ENCODE measurements at places on chromosomes 3 and 15.
A peak's percentile ranks its signal among the peaks of the same experiment; 100 is the strongest.

DNA sequence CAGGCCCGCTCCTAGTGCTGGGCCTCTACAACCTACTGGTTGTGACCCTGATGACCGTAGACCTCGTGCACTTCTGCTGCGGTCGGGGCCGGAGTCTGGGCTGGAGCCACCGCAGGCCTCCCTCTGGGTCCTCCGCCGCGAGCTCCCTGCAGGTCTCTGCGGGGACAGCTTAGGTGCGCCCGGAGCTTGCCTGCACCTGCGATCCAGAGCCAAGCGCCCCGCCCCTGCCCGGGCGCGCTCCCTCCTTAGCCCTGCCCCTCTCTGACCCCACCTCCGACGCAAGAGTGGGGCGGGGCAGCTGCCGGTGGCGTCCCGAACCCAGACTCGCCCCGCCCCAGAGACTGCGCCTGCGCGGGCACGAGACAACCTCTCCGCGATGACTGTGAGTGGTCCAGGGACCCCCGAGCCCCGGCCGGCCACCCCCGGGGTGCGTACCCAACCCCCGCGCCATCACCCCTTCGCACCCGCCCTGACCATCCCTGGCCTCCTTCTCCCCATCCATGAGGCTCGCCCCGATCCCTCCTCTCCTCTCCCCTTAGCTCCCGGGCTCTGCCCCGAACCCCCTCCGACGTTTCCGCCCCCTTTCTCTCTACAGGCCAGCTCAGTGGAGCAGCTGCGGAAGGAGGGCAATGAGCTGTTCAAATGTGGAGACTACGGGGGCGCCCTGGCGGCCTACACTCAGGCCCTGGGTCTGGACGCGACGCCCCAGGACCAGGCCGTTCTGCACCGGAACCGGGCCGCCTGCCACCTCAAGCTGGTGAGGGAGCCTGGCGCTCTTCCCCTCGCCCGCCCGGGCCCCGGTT lies at the start of gene UNC45A:
TSS of gene UNC45A (plus strand) at position 337 of the 803 bp plus-strand sequence. CDS start at position 377, 40 bp downstream.
- DNase-seq: no peak

DNA sequence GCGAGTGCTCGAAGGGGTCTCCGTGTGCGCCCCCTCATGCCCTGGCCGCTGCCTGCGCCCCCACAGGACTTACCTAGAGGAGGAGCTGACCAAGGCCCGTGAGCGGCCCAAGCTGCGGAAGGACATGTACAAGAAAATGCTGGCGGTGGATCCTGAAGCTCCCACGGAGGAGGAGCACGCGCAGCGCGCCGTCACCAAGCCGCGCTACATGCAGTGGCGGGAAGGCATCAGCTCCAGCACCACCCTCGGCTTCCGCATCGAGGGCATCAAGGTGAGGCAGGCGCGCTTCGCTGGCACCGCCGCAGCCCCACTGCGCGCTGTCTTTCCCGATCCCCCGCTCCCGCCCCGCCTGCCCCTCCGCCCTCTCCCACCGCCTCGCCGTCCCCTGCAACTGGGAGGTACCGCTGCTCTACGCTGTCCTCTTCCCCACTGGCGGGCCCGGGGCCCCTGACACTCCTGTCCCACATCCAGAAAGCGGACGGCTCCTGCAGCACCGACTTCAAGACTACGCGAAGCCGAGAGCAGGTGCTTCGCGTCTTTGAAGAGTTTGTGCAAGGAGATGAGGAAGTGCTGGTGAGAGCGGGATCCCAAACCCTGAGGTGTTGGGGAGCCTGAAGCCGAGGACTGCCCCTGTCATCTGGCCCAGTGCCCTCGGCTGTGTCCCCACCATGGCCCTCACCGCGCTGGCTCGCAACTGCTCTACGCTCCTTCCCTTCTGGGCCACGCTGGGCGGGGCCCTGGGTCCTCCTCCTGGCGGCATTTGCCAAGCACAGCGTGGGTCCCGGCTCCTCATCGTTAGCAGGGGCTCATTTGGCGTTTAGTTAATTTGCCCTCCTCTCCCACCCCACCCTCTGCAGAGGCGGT lies 8.5 kb downstream of the ITPKA start:
- no peak for DNase-seq

DNA sequence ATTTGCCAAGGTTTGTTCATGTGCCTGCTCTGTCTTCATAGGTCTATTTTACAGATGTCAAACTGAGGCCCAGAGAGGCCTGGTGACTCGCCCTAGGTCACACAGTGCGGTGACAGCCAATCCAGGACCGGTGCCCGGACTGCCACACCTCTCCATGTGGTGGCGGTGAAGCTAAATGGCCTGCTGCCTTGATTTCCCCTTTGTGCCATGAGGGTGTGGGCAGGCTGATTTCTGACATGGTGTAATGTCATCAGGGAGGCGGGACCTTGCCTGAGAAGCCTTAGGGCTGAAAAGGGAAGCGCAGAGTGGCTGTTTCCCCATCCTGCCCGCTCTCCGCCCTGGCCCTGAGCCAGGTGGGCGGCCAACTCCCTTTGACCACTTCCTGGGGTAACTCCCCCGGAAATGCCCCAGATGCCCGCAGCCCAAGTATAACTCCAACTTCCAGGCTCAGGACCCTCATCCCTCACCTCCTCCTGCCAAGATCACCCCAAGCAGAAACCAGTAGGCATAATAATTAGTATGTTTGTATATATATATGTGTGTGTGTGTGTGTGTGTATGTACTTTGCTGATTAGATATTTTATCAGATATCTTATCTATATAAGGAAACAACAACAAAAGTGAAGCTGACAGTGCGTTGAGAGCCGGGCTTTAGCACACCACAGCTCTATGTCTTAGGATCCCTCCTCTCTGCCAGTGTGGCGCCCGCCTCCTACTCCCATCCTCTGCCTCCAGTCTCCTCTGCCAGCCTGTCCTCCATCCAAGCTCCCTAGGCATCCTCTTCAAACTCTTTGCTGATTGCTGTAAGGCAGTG lies 63.9 kb downstream of the IQSEC1 start:
- DNase-seq: no peak

DNA sequence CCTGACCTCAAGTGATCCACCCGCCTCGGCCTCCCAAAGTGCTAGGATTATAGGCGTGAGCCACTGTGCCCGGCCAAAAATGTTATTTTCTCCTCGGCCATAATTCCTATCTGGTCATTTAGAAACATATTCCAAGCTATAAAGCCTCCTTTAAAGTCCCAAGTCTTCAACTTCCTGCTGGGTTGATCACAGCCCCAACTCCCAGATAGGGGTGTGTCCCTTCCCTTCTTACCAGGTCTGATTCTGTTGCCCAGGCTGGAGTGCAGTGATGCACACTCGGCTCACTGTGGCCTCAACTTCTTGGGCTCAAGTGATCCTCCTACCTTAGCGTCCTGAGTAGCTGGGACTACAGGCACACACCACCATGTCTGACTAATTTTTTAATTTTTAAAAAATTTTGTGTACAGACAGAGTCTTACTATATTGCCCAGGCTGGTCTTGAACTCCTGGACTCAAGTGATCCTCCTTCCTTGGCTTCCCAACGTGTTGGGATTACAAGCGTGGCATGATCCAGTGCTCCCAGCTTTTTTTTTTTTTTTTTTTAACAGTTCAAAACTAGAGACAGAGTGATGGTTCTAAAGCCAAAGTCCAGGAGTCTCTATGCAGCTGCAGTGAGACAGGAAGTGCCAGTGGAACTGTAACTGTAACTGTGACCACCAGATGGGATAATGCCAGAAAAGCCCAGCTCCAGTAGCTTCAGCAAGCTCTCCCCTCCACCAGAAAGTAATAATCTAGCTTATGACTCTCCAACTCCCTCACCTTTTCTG lies 8.2 kb upstream of the PRKAR2A start:
- no peak for DNase-seq

GRCh38 chr3:145869958-145870357 lies 291.0 kb downstream of the PLOD2 start:
- DNase-seq: no peak

DNA sequence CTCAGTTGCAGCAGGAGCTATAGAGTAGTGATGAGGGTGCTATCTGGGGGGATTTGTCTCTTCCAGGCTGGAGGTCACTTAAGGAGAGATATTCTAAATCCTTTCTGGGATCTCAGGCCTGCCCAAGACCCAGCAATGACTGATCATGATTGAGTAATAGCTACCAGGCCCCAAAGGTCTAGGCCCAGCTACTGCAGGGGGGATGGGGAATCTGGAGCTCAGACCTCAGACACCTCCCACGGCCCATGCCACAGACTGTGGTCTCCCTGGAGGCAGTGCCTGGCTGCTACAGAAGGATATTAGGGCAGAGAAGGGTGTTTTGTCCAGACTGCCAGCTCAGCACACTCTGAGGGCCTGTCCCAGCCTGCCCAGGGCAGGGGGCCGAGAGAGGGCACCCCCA lies 6.9 kb downstream of the SLC38A3 start:
- no peak for DNase-seq

- no peak for DNase-seq
These were observed 732.8 kb upstream of the CFAP20DC start for GRCh38 chr3:59782664-59783063.

DNA sequence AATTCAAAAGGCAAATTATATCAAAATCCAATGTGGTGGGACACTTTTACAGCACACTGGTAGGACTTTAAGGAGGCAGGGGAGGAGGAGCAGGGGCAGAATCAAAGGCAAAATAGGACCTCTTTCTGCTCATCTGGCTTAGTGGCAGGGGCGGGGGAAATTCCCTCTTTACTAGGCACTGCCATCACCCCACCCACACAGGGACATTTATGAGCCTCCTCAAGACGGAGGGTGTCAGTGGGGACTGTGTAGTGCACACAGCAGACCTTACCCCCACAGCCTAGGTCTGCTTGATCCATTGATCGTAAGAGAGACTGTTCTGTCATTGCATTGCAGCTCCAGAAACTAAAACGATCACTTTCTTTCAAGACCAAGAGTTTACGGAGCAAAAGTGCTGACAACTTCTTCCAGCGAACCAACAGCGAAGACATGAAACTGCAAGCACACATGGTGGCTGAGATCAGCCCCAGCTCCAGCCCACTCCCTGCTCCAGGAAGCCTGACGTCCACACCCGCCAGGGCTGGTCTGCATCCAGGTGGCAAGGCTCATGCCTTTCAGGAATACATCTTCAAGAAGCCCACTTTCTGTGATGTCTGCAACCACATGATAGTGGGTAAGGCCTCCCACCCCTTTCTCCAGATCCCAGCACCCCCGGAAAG lies 62.9 kb downstream of the STAC start:
- no peak for DNase-seq

DNA sequence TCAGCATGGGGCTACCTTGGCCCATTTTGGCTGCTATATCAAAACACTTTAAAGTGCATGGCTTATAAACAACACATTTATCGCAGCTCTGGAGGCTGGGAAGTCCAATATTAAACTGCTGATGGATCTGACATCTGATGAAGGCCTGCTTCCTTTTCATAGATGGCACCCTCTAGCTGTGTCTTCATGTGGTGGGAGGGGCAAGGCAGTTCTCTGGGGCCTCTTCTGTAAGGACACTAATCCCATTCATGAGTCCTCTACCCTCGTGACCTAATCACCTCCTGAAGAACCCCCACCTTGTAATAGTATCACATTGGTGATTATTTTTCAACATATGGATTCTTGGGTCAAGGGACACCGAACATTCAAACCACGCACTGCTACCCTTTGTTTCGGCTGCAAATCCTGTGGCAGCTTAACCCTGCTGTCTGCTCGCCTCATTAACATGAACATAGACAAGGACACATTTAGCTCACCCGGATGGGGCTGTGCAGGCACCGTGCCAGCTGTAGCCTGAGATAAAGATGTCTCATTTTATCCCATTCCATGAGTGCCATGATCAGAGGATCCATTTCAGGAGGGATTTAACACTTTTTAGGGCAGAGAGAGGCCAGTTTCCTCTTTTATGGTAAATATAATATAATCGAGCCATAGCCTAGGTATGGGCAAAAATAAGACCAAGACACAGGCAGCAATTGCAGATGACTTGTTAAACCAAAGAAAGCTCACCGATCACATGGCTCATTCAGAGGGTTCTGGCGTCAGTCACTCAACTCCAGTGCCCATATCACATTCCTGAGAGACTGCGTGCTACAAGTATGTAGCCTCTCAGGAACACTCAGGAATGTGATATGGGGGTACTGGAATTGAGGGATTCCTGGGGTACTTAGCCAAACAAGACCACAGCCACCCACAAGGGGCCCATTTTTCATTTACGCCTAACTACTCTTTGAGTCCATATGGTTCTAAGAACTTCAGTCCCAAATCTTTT lies 251.1 kb upstream of the ST8SIA2 start:
- DNase-seq: no peak

- DNase-seq: no peak
These were observed 175.7 kb downstream of the ALCAM start for GRCh38 chr3:105542282-105543019.

GRCh38 chr15:79091204-79091867 lies 756 bp upstream of the RASGRF1 start:
- no peak for DNase-seq

DNA sequence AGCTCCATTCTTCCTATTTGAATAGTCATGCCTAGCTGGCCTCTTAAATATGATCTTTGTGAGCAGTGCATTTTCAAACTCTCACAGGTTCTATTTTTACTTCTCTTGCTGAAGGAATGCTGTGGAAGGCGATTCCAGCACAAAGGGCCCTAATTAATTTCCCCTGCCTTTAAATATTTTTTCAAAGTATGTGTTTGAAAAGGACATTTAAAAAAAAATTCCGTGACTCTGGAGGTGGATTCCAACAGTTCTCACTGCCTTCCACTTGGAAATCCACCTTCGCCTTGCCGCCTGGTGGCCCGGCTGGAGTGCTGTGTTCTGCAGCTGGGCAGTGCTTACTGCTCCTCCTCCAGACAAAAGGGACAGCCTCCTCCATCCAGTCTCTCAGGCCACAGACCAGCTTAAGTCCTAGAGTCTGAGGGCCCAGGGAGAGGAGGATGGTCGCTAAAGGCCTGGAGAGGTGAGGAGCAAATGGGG lies 61.5 kb upstream of the CORO2B start:
- DNase-seq: peak; percentile 81

DNA sequence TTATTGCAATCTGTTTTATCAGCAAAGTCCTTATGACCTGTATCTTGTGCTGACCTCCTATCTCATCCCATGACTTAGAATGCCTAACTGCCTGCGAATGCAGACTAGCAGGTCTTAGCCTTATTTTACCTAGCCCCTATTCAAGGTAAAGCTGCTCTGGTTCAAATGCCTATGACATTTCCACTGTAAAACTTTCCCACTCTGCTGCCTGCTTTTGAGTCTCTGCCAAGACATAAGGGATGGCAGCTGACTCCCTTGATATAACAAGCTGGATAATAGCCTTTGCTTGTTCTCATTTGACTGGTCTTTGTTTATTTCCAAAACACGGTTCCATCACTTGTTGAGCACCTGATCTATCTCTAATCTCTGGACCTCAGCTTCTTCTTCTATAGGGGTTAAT lies 131.9 kb upstream of the STRIT1 start:
- DNase-seq: no peak

DNA sequence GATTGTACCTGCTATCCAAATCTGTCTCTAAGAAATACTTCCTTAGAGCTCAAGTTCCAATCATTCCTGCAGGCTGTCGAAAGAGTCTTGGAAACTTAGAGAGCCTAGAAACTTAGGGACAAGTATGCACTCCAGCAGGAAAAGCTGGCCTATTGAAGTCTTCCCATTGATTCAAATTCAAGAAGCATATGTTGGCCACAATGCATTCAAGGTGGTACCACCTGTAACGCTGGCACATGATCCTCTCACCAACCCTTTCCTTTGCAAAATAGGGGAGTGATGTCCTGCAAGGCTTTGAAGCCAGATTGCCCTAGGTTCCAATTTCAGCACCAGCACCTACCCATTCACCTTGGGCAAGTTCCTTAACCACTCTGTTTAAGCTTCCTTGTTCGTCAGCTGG lies 6.0 kb downstream of the ADAMTS9 start:
- DNase-seq: no peak

- DNase-seq: no peak
These were observed 34.9 kb downstream of the DCLK3 start for GRCh38 chr3:36729204-36730056.

GRCh38 chr15:65576664-65577063 lies 34.3 kb downstream of the INTS14 start:
- DNase-seq: peak; percentile 27
